ENCODE measurements at places on chromosomes 2 and 18.

GRCh38 chr18:6559296-6559695 lies 144.6 kb upstream of the L3MBTL4 start:
- DNase-seq, result no peak

GRCh38 chr2:74821177-74822126 lies 12.5 kb upstream of the HK2 start:
- DNase-seq, result no peak

DNA sequence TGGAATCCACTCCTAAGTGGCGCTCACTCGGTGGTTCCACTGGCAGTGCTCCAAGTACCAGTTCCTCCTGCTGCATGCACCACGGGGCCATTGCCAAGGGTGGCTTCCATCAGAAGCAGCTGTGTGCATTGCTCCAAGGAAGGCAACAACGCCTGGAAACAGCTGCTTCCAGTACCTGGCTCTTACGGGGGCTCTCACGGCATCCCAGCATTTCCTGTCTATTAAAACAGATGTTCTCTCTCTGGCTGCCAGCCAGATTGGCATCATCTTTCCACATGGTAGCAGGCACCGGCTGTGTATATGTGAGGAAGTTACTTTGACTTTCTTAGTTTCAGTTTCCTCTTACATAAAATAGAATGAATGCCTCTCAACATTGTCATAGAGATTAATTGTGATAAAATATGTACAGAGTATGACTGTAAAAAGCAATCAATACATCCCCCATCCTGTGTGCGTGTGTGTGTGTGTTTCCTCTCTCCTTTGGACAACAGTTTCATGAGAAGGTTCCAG lies 84.9 kb downstream of the CMPK2 start:
- DNase-seq, result no peak

DNA sequence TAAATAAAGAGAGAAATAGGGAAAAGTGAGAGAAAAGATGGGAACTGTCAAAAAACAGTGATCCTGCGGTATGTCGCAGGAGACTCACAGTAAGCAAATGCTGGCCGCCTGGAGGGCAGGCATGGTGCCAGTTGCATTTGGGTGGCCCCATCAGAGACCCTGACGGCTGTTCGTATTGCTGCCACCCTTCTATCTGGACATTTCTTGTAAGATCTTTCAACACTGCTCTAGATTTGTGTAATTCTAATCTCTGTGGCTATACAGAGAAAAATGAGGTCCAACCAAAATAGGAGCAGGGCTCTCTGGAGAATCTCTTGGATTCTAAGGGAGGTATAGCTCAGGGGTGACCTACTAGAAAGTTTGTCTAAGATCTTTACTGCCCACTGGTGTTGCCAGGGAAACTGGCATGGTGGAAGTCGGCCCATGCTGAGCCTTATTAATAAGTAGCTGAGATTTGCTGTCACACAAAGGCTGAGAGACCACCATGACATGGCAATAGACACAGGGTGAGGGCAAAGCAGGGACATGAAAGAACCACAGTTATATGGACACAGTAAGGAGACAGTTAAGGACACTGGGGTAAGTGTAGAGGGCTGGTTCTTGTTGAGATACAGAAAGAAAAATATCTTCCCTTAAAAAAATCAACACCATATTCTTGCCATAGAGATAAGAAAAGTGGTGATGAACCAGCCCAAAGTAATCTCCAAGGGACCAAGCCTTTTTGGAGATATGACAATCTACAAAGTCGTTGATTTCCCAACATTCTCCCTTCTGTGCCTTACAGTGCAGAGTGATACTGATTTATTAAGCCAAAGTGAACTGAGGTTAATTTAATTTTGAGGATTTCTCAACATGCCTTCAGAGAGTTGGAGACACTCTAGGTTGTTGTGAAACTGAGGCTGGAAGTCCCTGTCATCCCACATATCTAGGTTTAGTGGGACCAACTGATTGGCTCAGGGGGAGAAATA lies 26.4 kb upstream of the FZD7 start:
- no peak for DNase-seq

- DNase-seq, result no peak
Measured at GRCh38 chr2:133605011-133605765, 36.9 kb upstream of the NCKAP5 start.

GRCh38 chr2:142190805-142191204 lies 60.0 kb upstream of the LRP1B start:
- no peak for DNase-seq

GRCh38 chr2:95048825-95049682 lies 23.5 kb downstream of the MAL start:
- DNase-seq, result no peak

DNA sequence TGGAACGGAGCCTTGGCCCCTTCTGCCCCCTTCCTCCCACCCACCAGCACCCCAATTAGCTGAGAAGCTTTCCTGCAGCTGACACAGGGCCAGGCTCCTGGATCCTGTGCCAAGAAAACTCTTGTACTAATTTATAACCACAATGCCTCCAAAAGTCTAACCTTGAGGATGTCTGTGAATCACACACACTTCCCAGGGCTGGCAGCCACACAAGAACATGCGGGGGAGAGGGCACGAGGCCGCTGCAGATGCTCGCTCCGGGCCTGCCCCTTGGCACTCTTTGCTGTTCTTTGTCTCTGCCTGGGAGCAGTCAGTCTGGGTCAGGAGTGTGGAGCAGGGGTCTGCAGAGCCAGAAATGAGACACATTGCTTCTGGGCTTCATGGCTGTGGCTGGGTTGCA lies 62.7 kb upstream of the KIF5C start:
- no peak for DNase-seq

- DNase-seq, result no peak
Measured at GRCh38 chr2:100196786-100197494, 54.5 kb upstream of the AFF3 start.

GRCh38 chr18:35163721-35164120 lies 77.1 kb upstream of the ZNF397 start:
- DNase-seq, result no peak

- DNase-seq, result no peak
Measured at GRCh38 chr2:160267692-160268091, 67.6 kb upstream of the ITGB6 start.

- no peak for DNase-seq
Measured at GRCh38 chr2:64234150-64234549, 89.9 kb upstream of the PELI1 start.

DNA sequence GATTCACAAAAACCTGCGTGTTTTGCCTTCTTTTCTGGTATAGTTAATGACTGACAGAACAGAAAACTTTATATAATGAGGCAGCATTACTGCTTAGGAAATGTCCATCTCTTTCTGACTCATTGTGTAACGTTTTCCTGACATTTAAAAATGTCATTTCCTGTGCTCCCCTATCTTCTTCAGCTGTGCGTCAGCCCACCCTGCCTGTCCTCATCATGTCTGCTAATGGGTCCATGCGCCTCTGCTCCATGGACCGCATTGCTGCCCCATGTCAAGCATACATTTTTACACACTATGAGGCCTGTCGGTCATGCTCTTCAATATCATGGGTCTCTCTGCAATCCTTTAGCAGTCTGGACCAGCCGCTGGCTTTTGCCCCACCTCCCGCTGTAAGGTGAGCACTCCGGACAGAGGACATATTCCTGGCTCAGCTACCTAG lies 234.3 kb downstream of the CDCA7 start:
- no peak for DNase-seq

DNA sequence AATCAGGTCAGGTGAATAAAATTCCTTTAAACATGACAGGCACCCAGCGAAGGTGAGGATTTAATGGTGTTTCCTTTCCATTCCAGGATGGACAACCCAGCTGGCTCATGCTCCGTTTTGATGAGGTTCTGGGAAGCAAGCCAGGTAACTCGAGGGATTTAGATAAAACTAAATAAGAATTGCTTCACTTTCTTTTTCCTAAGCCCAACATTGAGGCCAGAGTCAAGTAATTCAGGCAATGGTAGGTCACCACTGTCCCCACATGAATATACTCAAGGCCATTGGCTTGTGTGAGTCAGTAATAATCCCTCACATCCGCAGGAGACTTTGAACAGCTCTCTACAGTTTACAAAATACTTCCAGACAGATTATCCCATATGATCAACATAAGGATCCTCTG lies 16.2 kb upstream of the LRATD1 start:
- DNase-seq, result no peak

DNA sequence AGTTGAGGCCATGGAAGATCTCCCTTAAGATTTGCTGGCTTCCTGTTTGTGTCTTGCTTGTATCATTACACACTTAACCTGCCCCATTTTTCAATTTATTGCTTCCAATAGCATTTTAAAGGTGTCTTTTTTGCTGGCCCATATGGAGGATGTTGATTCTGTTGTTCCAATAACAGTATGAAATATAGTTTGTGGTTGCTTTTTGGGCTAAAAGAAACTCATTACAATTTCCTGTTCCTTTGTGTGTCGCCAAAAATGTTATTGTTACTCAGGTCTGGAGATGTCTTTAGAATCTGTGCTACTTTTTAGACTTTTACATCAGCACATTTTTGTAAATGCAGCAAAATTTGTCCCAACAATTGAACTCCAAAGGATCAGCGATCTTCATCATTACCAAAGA lies 234.0 kb upstream of the ITGA4 start:
- DNase-seq, result no peak

GRCh38 chr2:152603166-152603565 lies 114.1 kb downstream of the PRPF40A start:
- no peak for DNase-seq

- no peak for DNase-seq
Measured at GRCh38 chr2:98900721-98901120, 35.3 kb downstream of the CRACDL start.

GRCh38 chr2:100453853-100454252 lies 16.4 kb upstream of the NMS start:
- DNase-seq, result no peak
